ENCODE measurements at places on chromosomes 2 and 18.

DNA sequence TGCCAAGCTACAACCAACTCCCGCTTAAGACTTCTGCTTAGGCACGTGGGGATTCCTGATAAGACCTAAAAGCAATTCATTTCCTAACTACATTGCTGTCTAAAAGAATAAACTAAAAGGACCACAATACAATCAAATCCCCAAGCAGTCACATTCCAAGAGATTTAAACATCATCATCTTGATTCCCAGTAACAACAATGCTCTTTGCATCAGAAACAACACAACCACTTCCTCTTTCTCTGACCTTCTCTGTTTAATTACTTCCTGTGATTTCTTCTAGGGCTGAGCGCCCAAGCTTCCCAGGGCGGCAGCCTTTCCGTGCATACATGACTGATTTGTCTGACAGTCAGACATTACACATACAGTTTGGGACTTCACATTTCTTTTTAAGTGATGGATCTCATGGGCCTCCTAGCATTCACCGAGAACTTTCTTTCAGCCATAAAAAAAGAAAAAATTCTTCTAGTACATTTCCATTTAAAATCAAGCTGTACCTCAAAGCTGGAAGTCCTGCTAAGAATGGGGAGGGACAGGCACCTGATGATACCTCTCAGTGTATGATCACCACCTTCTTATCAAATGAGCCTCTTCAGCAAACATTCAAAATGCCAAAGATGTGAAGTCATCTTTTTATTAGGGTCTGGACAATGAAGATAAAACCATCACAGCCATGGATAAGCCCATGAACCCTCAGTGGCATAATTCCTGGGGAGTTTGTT, 11.5 kb downstream of the SPRED2 start:
- DNase-seq, result peak; percentile 68

GRCh38 chr2:32124660-32125059, 41.0 kb upstream of the SLC30A6 start:
- DNase-seq, result no peak

DNA sequence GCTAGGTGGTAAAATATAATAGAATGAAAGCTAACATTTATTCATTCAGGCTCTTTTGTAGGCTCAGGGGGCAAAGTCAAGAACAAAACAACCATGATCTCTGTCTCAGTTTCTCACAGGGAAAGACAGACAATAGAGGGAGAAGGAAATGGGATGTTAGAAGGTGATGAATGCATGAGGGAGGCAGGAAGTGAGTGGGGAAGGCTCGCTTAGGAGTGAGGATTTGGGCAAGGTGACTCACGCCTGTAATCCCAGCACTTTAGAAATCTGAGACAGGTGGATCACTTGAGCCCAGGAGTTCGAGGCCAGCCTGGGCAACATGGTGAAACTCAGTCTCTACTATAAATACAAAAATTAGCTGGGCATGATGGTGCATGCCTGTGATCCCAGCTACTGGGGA, 88.4 kb downstream of the CTIF start:
- DNase-seq, result peak; percentile 9

DNA sequence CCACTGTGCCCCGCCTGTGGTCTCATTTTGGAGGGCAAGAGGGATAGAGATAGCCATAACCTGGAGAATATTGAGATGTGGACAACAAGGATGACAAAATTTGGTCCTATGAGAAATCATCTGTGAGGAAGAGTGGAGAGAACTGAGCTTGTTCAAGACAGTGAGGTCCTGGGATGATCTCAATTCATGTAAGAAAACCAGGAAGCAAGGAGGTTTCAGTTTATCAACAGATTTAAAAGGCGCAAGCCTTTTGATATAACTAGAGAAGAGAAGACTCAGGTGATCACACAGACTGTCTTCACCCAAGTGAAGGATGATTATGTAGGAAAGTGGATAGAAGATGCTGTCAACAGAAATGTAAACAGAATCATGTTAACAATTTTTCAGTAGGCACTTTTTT, 39.1 kb downstream of the PCBP1 start:
- no peak for DNase-seq

GRCh38 chr2:17912266-17912691, 33.8 kb downstream of the KCNS3 start:
- DNase-seq, result peak; percentile 92

- DNase-seq, result no peak
Observed at GRCh38 chr2:130966149-130966774, 127.0 kb downstream of the FAM168B start.

GRCh38 chr2:83115155-83115554, 1343.9 kb downstream of the SUCLG1 start:
- no peak for DNase-seq

GRCh38 chr2:199962203-199962602, 6.8 kb downstream of the MAIP1 start:
- no peak for DNase-seq

GRCh38 chr18:79477711-79478483, 82.2 kb downstream of the NFATC1 start:
- no peak for DNase-seq

DNA sequence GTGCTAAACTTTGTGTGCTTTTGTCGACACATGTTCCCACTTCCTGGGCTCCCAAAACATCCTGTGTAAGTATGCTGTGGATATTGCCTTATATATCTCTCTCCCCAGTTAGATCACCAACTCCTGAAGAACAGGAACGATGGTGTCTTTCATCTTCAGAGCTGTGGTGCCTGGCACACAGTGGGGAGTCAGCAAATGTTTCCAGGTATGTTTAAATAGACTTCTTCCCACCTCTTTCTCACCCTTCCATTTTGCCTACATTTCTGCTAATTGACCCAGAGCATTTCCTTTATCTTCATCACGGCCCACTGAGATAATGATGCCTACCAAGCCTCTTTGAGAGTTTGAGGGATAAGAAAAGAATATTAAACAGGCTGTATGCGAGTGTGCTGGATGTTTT, 60.7 kb downstream of the RND3 start:
- DNase-seq, result no peak

- DNase-seq, result no peak
Observed at GRCh38 chr2:138294451-138294850, 207.1 kb upstream of the SPOPL start.

DNA sequence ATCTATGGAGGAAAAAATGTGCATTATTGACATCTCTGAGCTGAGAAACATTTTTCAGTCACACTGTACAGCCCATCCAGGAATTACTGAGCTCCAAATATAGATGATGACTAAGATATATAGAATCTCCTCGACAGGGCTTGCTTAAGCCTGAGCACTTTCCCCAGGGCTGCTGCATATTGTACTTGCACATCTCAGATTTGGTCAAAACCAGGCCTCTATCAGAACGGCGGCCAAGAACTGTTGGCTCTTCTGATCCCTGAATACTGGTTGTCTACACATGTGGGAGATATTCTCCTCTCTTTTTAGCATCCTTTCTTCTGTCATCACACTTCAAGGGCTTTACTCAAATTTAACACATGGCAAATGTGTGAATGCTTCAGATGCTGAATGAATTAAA, 201.5 kb upstream of the SLC35G4 start:
- no peak for DNase-seq

Measured in Karpas-422 (cell line).